ENCODE measurements at places on chromosomes 4 and X.

DNA sequence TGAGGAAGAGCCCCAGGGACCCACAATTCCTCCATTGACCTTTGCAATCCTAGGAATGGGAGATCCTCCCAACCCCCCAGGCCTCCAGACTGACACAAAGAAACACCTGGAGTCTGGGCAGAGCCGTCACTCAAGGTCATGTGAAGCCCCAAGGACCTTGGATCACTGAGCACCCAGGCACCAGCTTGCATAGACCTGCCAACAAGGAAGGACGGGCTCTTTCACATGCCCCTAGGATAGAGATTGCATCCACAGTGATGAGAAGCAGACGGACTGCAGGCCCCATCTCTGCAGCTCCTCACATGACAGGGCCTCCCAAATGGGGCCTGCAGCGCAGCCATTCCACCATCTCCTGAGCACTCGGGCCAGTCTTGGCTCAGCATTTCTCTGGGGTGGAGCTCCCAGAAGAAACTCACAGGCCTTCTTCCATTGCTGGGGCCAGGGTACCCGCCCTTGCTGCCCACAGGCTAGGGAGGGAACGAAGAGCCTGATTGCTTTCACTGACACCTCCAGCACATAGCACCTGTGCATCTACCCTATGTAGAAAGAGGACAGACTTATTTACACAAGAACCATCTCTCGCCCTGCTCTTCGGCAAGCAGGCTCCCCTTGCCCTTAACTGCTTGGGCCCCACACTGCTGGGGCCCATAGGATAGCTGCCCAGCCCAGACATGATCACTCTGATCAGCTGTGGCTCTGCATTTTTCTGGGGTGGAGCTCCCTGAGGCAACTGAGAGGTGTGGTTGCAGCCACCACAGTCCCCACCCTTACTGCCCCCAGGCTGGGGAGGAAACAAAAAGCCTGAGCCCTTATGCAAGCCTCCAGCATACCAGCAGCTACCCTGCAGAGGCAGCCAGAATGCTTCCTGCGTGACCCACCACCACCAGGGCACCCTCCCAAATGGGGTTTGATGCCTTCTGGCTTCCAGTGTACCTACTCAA is 185.7 kb upstream of the ZCCHC13 start:
- DNase-seq, result no peak

- no peak for DNase-seq
These were observed 218.5 kb downstream of the PRR32 start for GRCh38 chrX:127038065-127038464.

DNA sequence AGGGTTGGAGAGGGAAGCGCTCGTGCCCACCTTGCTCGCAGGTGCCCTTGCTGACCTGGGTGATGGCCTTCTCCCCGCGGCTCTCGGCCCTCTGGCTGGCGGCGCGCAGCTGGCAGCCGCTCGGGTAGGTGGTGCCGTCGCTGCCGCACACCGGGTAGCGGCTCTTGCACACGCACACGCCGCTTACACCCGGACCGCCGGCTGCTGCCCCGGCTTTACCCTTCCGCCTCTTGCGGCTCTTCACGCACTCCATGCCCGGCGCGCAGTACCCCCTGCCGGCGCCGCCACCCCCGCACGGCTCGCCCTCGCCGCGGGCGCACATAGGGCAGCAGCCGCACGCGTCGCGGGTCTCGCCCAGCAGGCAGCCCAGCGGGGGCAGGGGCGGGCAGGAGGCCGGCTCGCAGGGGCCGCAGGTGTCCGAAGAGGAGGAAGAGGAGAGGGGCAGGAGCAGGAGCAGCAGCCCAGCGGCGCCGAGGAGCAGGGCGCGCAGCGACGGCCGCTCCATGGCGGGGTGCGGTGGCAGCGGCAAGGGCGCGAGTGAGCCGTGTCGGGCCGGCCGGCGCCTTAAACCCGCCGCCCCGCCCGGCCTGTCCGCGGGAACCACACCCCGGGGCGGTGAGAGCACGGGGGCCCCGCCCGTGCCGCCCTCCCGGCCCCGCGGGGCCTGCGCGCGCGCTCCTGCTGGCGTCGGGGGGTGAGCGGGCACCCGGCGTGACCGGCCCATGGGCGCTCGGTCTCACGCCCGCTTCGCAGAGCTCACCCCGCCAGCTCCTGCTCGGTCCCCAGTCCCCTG is at the start of gene IGFBP7:
Gene IGFBP7, minus strand, starts transcription at position 539 of the 793 bp plus-strand sequence. Its CDS starts 34 bp downstream, at position 505.
- DNase-seq, result no peak

DNA sequence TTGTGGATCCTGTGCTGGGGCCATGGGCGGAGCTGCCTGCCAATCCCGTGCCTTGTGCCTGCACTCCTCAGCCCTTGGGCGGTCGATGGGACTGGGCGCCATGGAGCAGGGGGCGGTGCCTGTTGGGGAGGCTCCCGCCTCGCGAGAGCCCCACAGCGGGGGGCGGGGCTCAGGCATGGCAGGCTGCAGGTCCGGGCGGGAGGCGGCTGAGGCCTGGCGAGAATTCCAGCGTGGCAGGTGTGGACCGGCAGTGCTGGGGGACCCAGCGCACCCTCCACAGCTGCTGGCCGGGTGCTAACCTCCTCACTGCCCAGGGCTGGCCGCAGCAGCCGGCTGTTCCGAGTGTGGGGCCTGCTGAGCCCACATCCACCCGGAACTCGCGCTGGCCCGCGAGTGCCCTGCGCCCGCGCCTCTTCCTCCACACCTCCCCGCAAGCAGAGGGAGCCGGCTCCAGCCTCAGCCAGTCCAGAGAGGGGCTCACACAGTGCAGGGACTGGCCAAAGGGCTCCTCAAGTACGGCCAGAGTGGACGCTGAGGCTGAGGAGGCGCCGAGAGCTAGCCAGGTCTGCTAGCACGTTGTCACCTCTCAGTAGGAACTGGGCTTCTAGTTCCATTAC is 85.9 kb downstream of the GBA3 start:
- DNase-seq, result no peak

GRCh38 chrX:138756234-138756633 is 44.7 kb upstream of the FGF13 start:
- no peak for DNase-seq

DNA sequence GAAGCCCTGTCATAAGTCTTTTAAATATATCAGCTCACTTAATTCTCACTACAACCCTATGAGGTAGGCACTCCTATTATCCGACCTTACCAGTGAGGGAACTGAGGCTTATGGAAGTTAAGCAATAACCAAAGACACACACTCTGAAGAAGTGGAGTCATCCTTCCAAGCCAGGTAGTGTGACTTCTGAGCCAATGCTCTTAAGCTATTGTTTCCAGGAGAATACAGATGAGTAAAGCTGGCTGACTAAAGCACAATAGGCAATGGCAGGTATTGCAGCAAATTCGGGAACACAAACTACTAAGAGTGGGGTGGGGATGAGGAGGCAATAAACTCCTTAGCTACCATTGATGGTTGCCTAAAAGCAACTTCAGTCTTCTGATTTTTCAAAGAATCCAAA is 81.8 kb upstream of the KIT start:
- DNase-seq, result no peak

DNA sequence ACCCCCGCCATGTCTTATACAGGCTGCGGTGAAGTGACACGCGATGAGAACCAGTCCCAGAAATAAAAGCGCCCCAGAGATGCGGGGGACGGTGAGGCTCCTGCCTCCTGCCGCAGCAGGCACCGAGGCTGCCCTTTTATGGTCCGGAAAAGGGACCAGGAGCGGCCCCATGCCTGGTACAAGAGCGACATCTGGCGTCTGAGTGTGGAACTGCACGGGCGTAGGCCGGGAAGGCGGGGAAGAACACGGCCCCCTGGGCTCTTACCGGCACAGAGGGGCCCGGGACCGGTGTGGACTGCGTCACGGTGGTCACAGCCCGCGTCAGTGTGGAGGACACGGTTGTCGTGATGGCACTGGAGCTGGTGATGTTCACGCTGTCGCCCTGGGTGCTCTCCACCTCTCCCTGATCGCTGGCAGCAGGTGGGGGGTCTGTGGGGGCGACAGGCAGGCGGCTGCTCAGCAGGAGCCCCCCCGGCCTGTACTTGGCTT is 8.9 kb upstream of the RENBP start:
- peak; percentile 83 for DNase-seq

DNA sequence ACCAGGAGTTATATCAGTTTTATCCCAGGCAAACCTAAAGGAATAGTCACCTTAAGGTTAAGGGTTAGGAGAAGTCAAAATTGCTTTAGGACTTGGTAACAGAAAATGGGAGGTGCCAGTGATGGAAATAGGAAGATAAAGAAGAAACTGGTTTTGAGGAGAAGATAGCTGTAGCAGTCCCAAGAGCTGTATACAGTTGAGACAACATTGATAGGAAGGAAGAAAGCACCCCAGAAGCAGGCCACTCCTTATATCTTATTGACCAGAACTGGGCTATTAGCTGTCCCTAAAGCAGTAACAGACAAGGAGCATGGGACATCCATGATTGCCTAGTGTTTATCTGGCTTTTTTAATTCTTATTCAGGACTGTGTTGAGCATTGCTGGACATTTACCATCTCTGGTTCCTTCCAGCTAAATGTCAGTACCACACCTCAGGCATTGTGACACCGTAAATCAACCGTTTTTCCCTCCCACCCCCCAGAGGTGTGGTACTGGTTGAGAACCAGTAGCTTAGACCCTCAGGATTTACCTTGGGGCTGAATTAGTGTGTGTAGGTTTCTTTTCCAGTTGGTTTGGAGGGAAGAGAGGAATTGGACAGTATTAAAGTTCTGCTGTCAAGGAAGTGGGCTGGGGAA is 2.0 kb upstream of the PGRMC2 start:
- no peak for DNase-seq

GRCh38 chrX:44785652-44786051 is 58.2 kb upstream of the DUSP21 start:
- DNase-seq, result no peak
